Testis (tissue), 5 donors: ENCODE measurements at places on chromosomes 7 and 10. TPM values are rescaled to one million over a fixed set of nuclear protein-coding genes. Genes with fewer than 3 reads are reported as not detected.

Gene CPXM2
- polyA plus RNA-seq: 40.0 TPM

Gene UBE2D1
- polyA plus RNA-seq: 10.0 TPM

Gene BMPER
- polyA plus RNA-seq: 1.7 TPM

Gene UNC5B
- polyA plus RNA-seq: 14.8 TPM

Gene NXPH1
- polyA plus RNA-seq: 0.94 TPM

Gene LOXL4
- polyA plus RNA-seq: 14.0 TPM

Gene NME8
- polyA plus RNA-seq: 25.3 TPM

Gene IFIT1
- 14.8 TPM for polyA plus RNA-seq
